ENCODE measurements at places on chromosomes 1 and 21.

- DNase-seq = no peak
These were observed 177.3 kb upstream of the ETV3 start for GRCh38 chr1:157315544-157315943.

- DNase-seq = no peak
These were observed 36.0 kb downstream of the KRTAP10-1 start for GRCh38 chr21:44503901-44504399.

- DNase-seq = no peak
These were observed 11.7 kb upstream of the FGR start for GRCh38 chr1:27646676-27647075.

GRCh38 chr1:22500471-22500870 is 48.8 kb downstream of the ZBTB40 start:
- DNase-seq = peak; percentile 36

DNA sequence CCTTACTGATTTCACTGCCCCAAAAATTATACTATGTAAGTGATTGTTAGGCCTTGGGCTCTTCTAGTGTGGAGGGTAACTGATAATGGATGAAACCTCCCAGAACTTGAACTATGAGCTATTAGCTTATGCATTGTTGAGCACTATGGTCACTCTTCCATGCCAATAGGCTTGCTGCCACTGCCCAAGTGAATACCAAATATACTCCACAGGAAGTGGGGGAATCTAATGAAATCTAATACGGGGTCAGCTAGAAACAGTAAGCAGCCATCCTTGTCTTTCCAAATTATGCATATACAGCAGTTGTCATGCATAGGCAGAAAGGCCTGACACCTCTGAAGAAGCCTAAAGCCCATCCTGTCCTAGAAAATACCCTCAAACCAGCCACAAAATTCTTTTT is 198.7 kb upstream of the PTBP2 start:
- DNase-seq = no peak

DNA sequence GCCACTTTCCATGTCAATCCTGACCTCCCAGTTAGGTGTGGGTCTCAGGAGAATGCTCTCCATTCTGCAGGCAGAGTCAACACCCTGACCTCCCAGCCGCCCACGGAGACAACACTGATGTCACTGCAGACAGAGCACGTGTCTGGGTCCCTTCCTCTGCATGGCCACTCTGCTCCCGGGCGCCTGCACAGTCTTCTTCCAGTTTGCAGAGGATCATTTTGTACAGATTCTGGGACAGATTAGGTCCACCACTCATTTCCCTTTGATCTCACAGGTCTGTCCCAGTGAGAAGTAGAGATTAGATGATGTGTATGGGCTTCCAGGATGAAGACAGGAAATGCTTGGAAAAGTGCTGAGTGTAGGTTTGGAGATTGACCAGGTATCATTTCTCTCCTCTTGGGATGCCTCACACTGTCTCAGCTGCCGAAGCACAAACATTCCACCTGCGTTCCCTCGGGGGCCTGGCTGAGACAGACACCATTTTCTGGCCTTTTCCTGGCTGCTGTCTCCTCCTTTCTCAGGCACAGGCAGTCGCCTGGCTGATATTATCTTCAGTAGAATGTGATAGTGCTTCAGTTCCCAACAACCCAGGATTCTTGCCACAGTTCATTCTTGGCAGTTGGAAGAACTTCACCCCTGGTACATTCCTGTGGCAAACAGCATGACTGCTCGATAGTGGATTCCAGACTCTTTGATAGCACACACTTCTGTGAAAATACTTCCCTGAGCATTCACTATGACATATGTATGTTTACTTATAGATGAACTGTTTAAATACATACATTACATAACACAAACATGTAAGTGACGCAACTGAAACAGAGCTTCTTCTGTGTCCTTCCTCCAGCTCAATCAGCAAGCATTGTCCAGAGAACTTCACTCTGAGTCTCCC is 7.9 kb downstream of the MYBPHL start:
- DNase-seq = peak; percentile 81

- peak; percentile 92 for DNase-seq
These were observed 119.8 kb upstream of the PTGFR start for GRCh38 chr1:78370779-78371482.

DNA sequence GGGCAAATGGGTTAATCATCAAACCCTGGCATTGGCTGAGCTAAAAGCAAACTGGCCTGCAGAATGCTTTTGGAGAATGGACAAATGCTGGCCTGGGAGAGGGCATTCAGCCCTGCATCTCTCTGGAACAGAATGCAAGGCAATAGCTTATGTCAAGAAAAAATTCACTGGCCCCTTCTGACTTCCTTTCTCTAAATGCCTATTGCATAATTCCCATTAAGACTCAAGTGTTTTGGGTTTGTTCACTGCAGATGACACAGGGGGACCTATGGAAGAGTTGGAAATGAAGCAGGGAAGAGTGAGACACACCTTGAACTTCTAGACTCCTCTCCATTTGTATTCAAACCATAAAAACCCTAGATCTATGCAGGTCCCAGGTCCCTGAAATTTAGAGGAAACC is 15.9 kb downstream of the PEA15 start:
- no peak for DNase-seq

DNA sequence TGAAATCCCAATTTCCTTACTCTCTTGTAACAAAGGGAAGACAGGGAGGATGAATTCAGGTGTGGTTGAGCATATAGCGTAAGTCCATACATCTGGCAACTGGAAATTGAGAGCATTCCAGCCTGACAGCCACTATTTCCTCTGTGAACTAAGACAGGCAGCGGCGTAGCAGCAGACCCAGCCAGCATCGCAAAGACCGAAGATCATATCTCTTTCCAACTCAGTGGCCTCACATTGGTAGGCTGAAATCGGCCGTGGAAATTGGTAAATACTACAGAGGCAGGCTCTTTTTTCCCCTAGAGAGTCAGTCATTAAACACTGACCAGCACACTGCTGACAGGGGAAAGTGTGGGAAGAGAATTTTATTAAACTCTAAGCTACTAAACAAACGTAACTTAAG is 43.4 kb downstream of the TARBP1 start:
- no peak for DNase-seq

DNA sequence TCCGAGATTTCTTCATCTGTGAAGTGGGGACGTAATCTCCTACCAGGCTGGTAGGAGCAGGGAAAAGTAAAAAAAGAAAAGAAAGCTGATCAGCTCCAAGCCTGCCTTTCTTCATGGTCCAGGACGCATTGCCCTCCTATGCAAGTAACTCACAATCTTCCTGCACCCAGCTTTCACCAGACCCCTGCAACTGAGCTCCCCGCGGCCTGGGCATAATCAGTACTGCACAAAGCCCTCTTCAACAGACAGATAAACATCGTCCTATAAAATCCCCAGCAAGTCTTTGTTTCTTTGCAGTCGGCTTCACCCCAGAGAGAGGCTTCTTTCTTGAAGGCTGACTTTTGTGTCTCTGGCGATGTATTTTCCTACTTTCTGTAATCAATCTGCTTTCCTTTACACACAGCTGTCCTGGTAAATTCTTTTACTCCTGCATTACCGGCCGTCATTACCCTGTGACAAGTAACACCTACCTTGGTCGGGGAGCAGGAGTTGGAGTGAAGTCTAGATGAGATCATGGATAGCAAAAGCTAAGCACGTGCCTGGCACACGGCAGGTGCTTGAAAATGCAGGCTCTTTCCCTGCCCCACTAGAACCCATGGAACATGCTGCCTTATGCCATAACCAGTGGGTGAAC is 8.3 kb downstream of the PADI1 start:
- no peak for DNase-seq

DNA sequence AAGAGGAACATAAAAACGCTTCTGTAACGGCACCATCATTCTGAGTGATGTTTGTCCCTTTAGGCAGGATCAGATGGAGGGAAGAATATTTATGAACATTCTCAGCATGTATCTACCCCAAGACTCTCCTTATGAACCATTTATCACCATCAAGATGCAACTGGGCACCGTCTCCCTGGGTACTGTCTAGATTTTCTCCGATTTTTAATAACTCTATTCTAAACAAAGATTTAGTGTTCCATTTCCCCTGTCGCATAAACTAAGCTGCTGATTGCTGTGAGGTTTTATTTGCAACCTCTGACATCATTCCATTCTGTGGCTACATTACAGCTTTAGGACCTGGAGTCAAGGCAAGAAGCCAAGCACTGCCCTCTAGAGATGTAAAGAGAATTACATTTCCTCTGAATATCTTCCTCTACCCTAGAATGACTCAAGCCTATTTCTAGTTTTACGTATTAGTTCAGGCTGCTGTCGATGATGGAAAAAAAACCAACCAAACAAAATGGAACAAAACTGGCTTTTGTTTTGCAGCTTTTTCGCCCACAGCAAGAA is 130.1 kb upstream of the MAP1LC3C start:
- peak; percentile 23 for DNase-seq

GRCh38 chr21:39610703-39611102 is 2.0 kb upstream of the B3GALT5 start:
- no peak for DNase-seq

DNA sequence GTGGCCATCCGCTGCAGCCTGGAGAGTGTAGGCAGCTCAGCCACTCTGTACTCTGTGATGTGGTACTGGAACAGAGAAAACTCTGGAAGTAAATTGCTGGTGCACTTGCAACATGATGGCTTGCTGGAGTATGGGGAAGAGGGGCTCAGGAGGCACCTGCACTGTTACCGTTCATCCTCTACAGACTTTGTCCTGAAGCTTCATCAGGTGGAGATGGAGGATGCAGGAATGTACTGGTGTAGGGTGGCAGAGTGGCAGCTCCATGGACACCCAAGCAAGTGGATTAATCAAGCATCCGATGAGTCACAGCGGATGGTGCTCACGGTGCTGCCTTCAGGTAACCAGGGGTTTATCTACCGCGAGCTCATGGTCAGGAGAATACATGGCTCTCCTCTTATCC is 24.0 kb downstream of the CD101 start:
- DNase-seq = no peak

GRCh38 chr1:118984086-118984721 is 3.9 kb downstream of the TBX15 start:
- peak; percentile 85 for DNase-seq

GRCh38 chr1:228004856-228005462 is 1.8 kb upstream of the WNT3A start:
- no peak for DNase-seq

DNA sequence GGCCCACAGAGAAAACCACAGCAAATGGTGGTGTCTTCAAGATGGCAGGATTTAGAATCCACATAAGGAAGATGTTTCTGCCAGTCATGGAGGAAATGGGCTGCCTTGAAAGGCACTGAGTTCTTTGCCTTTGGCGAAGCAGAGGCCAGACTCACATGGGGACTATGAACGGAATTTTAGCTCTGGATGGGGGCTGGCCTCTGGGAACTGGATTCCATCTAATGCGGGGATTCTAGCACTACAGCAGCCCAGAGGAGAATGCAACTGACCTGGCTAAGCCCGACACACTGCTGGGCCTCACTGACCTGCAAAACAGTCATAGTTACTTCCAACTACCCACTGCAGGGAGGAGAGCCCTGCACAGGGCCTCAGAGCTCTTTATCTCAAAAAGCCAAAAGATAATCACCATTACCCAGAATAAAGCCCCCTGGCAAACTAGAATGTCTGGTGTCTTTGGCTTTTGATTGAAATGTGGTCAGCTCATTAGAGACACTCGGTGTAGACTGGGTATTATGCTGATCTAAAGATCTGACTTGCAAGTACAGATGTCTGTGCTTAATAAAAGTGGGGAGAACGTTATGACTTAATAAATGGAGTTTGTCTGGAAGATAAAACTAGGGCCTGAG is 11.6 kb downstream of the HCRTR1 start:
- no peak for DNase-seq

DNA sequence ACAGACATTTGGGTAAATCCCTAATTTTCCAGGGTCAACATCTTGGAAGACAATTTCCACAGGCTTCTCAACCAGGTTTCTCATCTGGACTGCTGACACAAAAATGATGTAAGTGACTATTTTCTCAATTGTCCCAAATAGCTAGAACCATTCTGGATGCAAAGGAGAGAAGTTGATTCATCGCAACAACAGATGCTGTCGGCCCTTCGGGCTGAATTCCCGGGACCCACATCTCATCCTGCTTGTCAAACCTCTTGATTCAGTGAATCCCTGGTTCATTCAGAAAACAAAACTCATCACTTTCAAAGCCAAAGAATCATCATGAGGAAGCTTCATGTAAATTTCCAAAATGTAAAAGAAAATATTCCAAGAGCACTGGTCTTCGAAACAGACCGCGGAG is 251.8 kb downstream of the NPHP4 start:
- DNase-seq = no peak

GRCh38 chr1:162384601-162385279 is 3.2 kb downstream of the C1orf226 start:
- no peak for DNase-seq

- DNase-seq = peak; percentile 94
These were observed 97.4 kb upstream of the SGIP1 start for GRCh38 chr1:66436378-66437135.

DNA sequence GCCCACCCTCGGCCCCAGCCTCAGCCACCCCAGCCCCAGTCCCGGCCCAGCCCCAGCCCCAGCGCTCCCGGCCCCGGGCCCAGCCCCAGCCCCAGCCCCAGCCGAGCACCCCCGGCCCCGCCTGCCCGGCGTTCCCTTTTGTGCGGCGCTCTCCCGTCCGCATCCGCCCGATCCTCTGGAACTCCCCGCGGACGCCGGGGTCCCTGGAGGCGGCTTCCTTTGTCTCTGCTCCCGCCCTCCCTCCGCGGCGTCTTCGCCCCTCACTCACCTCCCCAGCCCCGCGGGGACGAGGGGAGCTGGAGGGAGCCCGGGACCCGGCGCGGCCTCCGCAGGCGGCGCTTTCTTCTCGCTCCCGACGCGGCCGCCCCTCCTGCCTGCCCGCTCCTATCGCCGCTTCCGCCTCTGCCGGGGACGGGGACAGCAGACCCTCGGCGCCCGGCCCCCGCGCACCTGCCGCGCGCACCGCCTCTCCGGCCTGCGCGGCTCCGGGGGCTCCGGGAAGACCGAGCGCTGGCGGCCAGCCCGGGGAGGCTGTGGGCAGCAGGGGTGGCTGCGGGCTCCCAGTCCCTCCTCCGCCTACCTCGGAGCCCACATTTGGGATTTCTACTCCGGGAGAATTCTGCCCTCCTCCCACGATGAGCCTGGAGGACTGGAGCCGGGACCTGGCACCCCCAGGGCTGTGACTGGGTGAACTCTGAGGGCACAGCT is 14.0 kb downstream of the AGRN start:
- DNase-seq = no peak

- no peak for DNase-seq
These were observed 139.5 kb downstream of the GRIK3 start for GRCh38 chr1:36894824-36895223.

DNA sequence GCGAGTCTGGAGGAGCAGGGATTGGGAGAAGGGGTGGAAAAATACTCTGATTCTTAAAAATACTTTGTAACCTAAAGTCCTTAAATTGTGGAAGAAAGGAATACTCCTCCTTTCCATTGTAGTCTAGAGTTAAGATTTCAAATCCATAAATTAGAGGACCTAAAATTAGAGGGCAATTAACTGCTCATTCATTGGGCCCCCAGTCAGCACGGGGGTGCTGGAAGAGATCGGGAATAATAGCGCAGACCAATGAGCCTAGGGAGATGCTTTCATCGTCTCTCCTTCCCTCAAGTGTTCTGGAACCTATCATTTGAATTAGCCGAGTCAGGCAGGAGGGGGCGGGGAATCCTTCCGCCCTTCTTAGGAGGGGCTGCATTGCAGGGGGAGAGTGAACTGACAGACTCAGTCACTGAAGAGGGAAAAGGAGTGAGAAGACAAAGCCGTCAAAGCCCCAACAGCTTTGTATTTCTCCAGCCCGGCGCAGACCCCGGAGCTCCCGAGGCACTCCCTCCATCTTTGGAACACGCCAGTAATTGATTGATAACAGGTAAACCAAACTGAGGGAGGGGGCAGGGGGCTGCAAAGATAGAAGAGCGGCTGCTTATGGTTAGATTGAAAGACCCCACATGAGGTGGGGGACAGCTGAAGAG is at the start of gene MLLT11:
Gene MLLT11, plus strand, starts transcription at position 391 of the 650 bp plus-strand sequence. CDS start 6,828 bp downstream, outside the sequence.
- peak; percentile 72 for DNase-seq

- peak; percentile 79 for DNase-seq
These were observed 555.3 kb downstream of the NUF2 start for GRCh38 chr1:163877016-163877415.

All from GM23248 (cell line).